ENCODE measurements at places on chromosomes 5 and 9. TPM values are rescaled to one million over a fixed set of nuclear protein-coding genes. Genes with fewer than 3 reads are reported as not detected.

DNA sequence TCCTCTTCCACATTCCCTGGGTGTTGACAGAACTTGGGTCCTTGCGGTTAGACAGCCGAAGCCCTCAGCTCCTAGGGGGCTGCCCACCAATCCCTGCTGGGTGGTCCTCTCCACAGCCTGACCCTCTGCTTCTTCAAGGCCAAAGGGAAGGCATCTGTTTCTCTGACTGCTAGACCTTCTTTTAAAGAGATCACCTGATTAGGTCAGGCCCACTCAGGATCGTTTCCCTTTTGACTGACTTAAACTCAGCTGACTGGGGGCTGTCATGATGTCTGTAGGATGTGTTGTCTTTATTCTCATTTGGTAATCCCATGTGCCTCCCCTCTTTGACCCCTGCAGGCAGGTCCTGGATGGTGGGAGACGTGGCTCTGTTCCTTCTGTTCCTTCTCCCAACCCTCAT, 207.5 kb downstream of the PAX5 start:
- DNase-seq = no peak

- DNase-seq = no peak
Measured at GRCh38 chr9:127559247-127559680, 52.8 kb upstream of the STXBP1 start.

Gene FAM78A
- 2.4 TPM for total RNA-seq

GRCh38 chr5:63697811-63698210, 264.4 kb downstream of the HTR1A start:
- no peak for DNase-seq

- no peak for DNase-seq
Measured at GRCh38 chr5:148993283-148993936, 69.5 kb downstream of the SH3TC2 start.

Gene NR4A3
- 0.23 TPM for total RNA-seq

- DNase-seq = no peak
Measured at GRCh38 chr9:134709512-134710270, 68.1 kb downstream of the COL5A1 start.

Gene ANKRD55
- not detected for total RNA-seq

DNA sequence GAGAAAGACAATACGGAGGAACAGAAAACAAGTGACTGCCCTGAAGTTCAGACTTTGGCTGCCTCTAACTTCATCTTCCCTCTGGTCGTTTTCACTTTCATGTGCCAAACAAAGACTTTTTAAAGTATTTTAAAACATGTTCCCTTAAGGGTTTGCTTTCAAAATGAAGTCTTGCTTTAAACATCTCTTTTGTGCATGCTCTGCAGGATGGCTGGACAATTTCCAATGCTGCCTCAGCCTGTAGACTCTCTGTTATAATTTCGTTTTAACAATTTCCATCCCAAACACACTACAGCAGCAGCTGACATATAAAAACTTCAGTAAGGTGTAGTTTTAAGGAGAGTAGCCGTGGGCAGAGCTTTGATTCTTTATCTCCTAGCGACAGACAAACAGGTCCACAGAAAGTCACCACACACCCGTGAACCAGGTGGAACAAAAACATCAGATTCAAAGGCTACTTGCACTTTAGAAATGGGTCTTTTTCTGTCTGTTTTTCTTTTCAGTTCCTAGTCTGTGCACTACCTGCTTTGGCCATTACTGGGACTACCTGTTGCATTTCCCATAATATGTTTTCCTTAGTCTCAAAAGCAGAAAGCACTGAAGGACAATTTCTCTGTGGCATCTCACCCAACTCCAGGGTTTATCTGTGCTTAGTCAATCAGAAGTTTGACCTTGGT, 308.9 kb downstream of the DTWD2 start:
- no peak for DNase-seq

Gene PKD2L2
- not detected for total RNA-seq

- DNase-seq = no peak
Measured at GRCh38 chr5:88398316-88398715, 129.7 kb upstream of the TMEM161B start.

Gene GLIPR2
- 3.7 TPM for total RNA-seq

DNA sequence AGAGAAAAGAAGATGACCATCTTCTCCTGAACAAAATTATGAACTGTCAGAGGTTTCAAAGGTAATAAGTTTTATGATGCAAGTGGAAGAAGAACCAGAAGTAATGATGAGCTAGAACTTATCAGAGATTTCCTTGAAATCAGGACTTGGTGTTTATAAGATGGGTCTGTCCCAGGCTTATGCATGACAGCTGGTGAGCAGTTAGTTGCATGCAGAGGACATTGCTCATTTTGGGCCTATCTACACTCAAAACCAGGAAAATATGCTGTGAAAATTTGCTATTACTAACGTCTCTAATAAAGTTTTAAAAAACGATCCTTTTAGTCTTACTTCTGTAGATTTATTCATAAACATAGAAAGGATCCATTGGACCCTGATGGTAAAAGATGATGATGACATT, 6.6 kb upstream of the STC2 start:
- DNase-seq = no peak

Gene ORM2
- not detected for total RNA-seq

GRCh38 chr9:91345978-91346377, 15.7 kb downstream of the AUH start:
- no peak for DNase-seq

DNA sequence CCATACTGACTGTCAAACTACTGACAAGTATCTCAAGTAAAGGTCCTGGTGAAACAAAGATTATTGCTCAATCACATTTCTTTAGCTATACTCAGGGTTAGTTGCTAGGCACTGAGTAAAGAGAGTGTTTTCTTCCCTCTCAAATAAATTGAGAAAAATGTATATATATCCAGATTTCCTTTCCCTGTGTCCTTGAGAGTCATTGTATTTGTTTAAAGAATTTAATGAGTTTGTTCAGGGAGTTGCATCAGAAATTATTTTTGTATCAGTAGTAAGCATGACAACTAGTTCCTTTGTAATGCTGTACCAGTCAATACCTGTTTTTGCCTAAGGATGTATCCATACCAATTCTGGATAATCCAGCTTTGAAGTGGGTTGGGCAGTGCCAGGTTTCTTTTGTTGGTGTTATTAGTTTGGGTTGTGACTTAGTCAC, 3.2 kb upstream of the ANKHD1 start:
- DNase-seq = no peak
